Heart right ventricle (tissue), 16 donors: ENCODE measurements at places on chromosomes 4 and X.
A peak's percentile ranks its signal among the peaks of the same experiment; 100 is the strongest.

GRCh38 chr4:137677863-137678262 lies 145.6 kb upstream of the PCDH18 start:
- H3K27me3 ChIP-seq = no peaks in the 10 kb centered on the region
- no peaks in the 10 kb centered on the region for H3K36me3 ChIP-seq
- no peak overlapping the region for H3K27ac ChIP-seq
- DNase-seq = no peak
- no peaks in the 10 kb centered on the region for H3K4me1 ChIP-seq
- no peak overlapping the region for H3K4me3 ChIP-seq

- H3K27ac ChIP-seq = no peak overlapping the region
- H3K27me3 ChIP-seq = no peaks in the 10 kb centered on the region
- H3K36me3 ChIP-seq = no peaks in the 10 kb centered on the region
- no peak overlapping the region for H3K4me3 ChIP-seq
- H3K4me1 ChIP-seq = no peaks in the 10 kb centered on the region
Measured at GRCh38 chr4:187125062-187125461, 401.4 kb upstream of the FAT1 start.

GRCh38 chr4:183441276-183441675 lies 3.2 kb upstream of the CDKN2AIP start:
- H3K4me3 ChIP-seq = no peak overlapping the region
- no peak overlapping the region for H3K27ac ChIP-seq
- no peaks in the 10 kb centered on the region for H3K36me3 ChIP-seq
- H3K4me1 ChIP-seq = peaks cover 21% of the 10 kb centered on the region
- no peaks in the 10 kb centered on the region for H3K27me3 ChIP-seq
- no peak for DNase-seq

DNA sequence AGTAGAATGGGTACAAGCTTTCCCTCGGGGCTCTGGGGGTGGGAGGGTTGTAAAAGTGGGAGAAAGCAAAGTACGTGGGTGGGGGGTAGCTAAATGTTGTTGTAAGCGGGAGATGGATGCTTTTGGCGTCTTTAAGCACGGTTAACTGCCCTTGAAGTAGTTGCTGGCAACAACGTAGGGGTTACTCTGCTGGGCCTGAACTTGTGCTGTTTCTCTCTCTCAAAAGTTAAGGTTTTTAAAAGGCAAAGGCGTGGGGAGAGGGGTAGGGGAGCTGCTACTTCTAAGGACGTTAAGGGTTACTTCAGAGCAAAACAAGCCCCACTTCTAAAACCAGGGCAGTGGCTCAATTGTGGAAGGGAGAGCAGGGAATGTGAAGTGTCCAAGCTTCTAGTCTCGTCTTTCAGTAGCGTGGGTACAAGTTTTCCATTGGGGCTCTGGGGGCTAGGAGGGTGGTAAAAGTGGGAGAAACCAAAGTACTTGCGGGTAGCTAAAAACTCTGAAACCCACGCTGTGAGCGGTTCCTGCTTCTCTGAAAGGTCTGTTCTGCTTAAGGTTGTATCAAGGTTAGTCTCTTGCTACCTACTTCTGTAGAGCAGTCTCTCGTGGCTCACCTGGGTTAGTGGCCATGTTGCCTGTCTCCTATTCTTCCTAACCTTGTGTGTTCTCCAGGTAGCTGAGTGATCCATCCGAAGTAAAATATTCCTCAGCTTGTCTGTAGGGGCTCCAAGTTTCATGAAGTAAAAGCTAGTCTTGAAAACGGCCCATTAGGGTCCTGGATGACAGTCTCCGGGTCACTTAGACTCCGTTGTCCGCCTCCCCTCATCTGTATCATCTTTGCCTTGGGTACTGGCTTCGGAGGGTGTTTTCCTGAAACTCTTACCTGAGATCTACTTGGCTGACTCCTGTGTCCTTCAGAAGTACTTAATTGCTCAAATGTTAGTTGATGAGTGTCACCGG lies 1.7 kb upstream of the WDR1 start:
- peak overlapping the region; percentile 94 for H3K27ac ChIP-seq
- peaks cover 21% of the 10 kb centered on the region for H3K36me3 ChIP-seq
- peaks cover 7% of the 10 kb centered on the region for H3K4me1 ChIP-seq
- no peak for DNase-seq

GRCh38 chrX:10634392-10635161 lies 14.2 kb upstream of the MID1 start:
- H3K4me1 ChIP-seq = peaks cover 19% of the 10 kb centered on the region
- H3K27me3 ChIP-seq = no peaks in the 10 kb centered on the region
- no peak for DNase-seq
- no peaks in the 10 kb centered on the region for H3K36me3 ChIP-seq
- H3K4me3 ChIP-seq = no peak overlapping the region
- H3K27ac ChIP-seq = no peak overlapping the region

- H3K27ac ChIP-seq = no peak overlapping the region
- DNase-seq = no peak
- H3K36me3 ChIP-seq = no peaks in the 10 kb centered on the region
- H3K27me3 ChIP-seq = no peaks in the 10 kb centered on the region
Measured at GRCh38 chr4:156138781-156139280, 185.2 kb upstream of the CTSO start.

- peaks cover 14% of the 10 kb centered on the region for H3K4me1 ChIP-seq
- H3K4me3 ChIP-seq = no peak overlapping the region
- peak overlapping the region; percentile 9 for H3K27ac ChIP-seq
- no peaks in the 10 kb centered on the region for H3K36me3 ChIP-seq
- no peaks in the 10 kb centered on the region for H3K27me3 ChIP-seq
- no peak for DNase-seq
Measured at GRCh38 chr4:141652161-141652778, 15.9 kb downstream of the IL15 start.

GRCh38 chrX:107716816-107717700 lies 58.5 kb downstream of the TSC22D3 start:
- peak overlapping the region; percentile 81 for H3K4me3 ChIP-seq
- peak overlapping the region; percentile 81 for H3K27ac ChIP-seq
- H3K4me1 ChIP-seq = peaks cover 17% of the 10 kb centered on the region
- no peaks in the 10 kb centered on the region for H3K36me3 ChIP-seq

- DNase-seq = no peak
- peaks cover 16% of the 10 kb centered on the region for H3K4me1 ChIP-seq
- peaks cover 15% of the 10 kb centered on the region for H3K36me3 ChIP-seq
- peak overlapping the region; percentile 90 for H3K27ac ChIP-seq
- no peaks in the 10 kb centered on the region for H3K27me3 ChIP-seq
- peak overlapping the region; percentile 88 for H3K4me3 ChIP-seq
Measured at GRCh38 chrX:53223955-53224859, 800 bp downstream of the KDM5C start.

DNA sequence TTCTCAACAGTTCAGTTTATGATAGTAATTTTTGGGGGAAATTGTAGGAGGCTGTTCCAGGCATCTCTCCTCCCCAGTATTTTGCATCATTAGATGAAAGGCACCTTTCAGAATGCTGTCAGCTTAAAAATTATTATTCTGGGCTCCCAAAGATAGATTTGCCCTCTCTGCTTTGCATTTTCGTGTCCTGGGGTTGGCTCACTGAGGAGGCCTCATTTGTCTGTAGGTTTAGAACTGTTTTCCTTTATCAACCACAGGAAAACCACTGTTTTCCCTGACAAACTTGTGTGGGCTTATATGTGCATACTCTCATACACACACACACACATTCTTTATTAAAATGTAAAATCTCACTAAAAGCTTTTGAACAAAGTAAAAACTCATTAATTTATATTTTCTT lies 197.2 kb upstream of the VCX3A start:
- H3K36me3 ChIP-seq = no peaks in the 10 kb centered on the region
- DNase-seq = no peak
- H3K4me3 ChIP-seq = no peak overlapping the region
- no peaks in the 10 kb centered on the region for H3K27me3 ChIP-seq
- H3K27ac ChIP-seq = no peak overlapping the region

DNA sequence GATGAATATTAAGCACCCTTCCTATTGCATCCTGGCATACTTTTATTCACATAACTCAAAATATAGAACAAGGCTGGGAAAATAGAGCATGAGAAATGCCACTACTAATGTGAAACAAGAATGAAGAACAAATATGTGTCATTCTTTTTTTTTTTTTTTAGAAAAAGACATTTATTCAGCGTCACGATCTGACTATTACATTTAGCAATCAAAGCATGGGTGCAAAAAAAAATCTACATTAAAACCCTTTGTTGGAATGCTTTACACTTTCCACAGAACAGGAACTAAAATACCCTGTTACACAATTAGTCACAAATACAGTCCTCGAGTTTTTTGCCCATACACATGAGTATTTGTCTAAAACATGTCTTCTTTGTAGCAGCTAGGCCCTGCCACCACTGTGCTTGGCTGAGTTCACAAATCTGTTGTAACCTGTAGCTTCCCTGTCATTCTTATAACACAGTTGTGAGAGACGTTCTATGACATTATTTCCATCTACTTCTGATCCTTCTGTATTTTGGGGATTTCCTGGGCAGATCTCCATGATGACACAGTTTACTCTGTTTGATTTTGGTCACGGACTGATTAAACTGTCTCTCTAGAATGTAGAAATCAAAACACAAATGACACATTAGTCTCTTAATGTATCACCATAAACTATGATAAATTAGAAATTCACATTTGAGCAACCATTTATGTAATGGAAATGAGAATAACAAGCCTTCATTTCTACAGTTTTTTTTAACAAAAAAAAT lies 9.4 kb upstream of the TET2 start:
- no peaks in the 10 kb centered on the region for H3K27me3 ChIP-seq
- H3K4me1 ChIP-seq = no peaks in the 10 kb centered on the region
- H3K4me3 ChIP-seq = no peak overlapping the region
- H3K36me3 ChIP-seq = no peaks in the 10 kb centered on the region
- H3K27ac ChIP-seq = no peak overlapping the region

- no peak overlapping the region for H3K27ac ChIP-seq
- no peak for DNase-seq
- H3K27me3 ChIP-seq = no peaks in the 10 kb centered on the region
Measured at GRCh38 chr4:143713955-143714625, 13.6 kb upstream of the FREM3 start.

DNA sequence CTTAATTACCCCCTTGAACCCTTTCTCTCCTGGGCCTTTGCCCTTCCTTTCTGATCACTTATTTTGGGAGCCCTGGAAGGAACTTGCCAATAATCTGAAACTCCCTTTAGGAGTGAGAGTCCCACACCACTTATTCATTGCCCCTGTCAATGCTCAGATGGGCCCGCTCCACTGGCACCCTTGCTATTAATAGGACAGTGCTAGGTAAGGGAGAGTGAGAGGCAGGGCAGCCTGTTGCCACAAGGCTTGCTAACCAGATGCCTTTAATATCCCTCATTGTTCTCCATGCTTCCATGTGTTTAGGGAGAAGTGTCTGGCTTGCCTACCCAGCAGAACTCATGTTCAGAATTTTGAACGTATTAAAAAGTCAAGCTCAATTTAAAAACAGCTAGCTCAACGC lies 1.7 kb upstream of the NHS start:
- peaks cover 75% of the 10 kb centered on the region for H3K27me3 ChIP-seq
- H3K4me3 ChIP-seq = no peak overlapping the region
- no peak overlapping the region for H3K27ac ChIP-seq

DNA sequence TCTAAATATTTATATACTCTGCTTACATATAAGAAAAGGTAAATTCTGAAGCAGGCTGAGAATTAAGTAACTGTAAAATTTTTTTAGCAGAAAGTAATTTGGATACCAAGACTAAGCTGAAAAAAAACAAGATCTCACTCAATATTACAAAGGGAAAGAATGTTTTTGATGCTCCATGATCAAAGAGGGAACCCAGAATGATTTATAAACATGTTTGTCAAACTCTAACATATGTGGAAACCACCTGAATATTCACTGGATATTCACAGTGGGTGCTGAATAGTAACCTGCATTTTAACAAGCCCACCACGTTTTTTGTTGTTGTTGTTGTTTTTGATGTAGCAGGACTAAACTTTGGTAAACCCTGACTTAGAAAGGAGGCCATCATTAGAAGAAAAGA lies 324.9 kb upstream of the GATB start:
- no peaks in the 10 kb centered on the region for H3K36me3 ChIP-seq
- peaks cover 4% of the 10 kb centered on the region for H3K4me1 ChIP-seq
- no peak overlapping the region for H3K4me3 ChIP-seq
- no peak overlapping the region for H3K27ac ChIP-seq

- peaks cover 20% of the 10 kb centered on the region for H3K4me1 ChIP-seq
- H3K4me3 ChIP-seq = no peak overlapping the region
- H3K36me3 ChIP-seq = no peaks in the 10 kb centered on the region
- H3K27me3 ChIP-seq = no peaks in the 10 kb centered on the region
- H3K27ac ChIP-seq = no peak overlapping the region
Measured at GRCh38 chr4:54395013-54395527, 166.0 kb downstream of the PDGFRA start.

DNA sequence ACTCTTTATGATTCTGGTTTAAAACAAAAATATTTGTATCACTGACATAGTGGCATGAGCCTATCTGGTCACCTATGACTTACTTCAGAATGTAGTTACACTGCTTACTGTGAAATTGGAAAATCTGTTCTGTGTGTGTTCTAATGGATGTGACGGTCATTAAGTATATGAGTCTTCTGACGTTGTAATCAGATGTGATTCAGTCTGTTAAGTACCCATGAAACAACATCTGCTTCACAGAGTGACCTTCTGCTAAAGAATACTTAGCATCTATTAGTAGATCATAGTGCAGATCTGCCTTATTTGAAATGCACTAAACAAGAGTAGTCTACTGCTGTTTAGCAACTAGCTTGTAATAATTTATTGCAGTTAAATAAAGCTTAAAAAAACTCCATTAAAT lies 317.1 kb downstream of the DCTD start:
- H3K27ac ChIP-seq = no peak overlapping the region
- no peaks in the 10 kb centered on the region for H3K36me3 ChIP-seq
- H3K27me3 ChIP-seq = no peaks in the 10 kb centered on the region
- no peak for DNase-seq

DNA sequence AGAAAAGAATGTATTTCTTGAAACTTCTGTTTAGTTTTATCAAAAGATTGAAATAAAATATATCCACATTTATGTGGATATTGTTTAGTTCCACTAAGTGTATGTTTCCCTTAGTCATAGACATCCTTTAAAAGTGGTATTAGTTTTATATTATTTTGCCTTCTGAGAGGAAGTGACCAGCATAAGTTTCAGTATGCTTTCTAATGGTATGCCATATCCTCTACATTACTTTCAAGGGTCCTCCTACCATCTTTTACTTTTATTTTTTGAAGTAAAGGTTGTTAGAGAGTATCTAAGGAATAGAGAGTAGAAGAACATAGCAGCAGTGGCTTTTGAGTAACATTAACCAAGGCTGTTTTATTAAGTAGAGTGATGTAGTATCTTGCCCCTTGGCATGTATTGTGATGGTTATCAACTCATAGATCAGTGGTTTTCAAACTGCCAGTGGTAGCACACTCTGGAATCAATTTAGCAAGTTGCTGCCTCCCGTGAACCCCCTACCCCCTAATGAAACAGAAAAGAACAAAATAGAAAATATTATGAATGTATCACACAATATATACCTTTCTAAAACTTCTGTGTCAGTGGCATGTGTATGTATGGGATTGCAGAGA lies 44.8 kb downstream of the RBPJ start:
- no peak for DNase-seq
- no peak overlapping the region for H3K27ac ChIP-seq
- H3K27me3 ChIP-seq = no peaks in the 10 kb centered on the region
- H3K36me3 ChIP-seq = no peaks in the 10 kb centered on the region
- no peak overlapping the region for H3K4me3 ChIP-seq

DNA sequence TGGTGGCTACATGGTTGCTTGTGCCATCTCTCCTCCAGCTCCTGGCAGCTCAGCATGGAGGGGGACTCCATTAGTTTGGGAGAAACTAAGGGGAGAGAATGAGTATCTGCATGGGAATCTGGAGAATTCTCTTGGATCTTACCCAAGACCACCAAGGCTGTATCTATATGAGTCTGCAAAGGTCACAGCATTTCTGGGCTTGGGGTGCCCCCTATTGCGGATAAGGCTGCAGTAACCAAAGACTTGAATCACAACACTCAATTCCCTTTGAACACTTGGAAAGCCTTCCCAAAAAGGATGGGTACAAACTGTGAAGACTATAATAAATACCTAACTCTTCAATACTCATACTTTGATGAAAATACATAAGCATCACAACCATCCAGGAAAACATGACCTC lies 623.5 kb upstream of the NR3C2 start:
- no peak overlapping the region for H3K27ac ChIP-seq
- no peaks in the 10 kb centered on the region for H3K27me3 ChIP-seq
- no peak overlapping the region for H3K4me3 ChIP-seq
- no peaks in the 10 kb centered on the region for H3K4me1 ChIP-seq
- no peaks in the 10 kb centered on the region for H3K36me3 ChIP-seq
